HCEC 1CT (cell line): ENCODE measurements at places on chromosomes 1 and 21.
A peak's percentile ranks its signal among the peaks of the same experiment; 100 is the strongest.

DNA sequence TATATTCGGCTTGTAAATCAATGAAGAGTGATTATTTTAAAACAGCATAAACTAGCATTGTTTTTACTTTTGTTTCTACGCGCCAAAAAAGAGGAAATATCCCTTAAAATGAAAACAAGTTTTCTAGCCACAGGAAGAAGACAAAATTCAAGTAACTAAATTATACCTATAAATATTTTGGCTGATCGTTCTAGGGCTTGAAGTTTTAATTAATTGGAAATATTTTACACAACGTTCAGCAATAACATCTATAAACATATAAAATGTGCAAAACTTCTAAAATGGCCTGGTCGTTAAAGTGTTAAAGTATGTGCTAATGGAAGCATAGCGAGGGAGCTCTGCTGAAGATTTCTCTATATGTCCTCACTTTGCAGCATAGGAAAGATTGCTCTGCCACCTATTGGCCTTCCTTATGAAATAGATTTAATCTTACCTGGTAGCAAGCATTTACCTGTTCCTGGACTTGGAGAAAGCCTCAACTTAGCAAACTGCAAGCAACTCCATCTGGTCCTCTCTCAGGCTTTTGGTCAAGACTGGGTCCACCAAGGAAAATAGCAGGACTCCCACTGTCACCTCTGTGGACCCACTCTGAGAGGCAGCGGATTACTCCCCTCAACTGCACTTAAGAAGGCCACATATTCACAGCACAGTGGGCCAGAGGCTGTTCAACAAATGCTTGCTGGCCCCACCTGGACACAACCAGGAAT lies 351.3 kb upstream of the RUNX1 start:
- DNase-seq: peak; percentile 67

DNA sequence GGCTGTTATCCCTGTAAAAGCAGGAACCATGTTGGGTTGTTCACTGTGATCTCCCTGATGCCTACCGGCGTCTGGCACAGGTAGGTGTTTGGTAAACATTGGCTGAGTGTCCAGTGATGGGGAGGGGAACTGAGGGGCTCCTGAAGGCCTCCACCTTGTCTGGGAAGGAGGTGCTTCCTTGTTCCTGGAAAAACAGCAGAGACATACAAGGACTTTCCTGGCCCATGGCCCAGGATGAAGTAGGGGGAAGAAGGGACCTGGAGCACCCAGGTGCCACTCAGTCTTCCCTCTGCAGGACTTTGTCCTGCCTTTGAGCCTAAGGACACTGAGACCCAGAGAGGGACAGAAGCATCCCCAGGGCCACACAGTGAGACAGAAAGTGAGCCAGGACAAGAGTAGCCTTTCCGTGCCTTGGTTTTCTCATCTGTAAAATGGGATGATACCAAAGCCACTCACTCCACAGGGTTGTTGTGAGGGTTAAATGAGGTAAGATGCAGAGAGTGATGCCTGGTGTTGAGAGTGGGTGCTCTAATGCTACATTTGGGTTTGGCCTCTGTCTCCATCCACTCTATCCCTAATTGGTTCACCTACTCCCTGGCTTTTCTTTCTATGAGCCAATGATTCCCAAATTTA lies 6.1 kb upstream of the HEYL start:
- no peak for DNase-seq

- DNase-seq: no peak
These were observed 63.7 kb downstream of the CNST start for GRCh38 chr1:246629976-246630375.

DNA sequence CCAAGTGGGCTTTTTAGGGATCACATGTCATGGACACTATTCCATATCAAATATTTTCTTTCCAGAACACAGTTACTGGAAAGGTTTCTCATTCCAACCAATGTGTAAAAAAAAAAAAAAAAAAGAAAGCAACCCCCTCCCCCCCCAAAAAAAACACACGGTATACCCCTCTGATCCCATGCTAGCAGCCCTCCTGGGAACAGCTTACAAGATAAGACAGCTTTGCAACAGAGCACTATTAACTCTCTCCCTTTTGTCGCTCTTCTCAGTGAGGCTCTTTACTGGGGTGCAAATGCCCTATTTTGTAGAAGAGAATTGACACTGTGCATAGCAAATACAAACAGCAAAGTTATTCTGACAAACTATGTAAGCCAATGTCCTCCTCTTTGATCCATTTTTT lies 161.2 kb downstream of the NTMT2 start:
- DNase-seq: no peak

- no peak for DNase-seq
These were observed 330.6 kb downstream of the RPS6KC1 start for GRCh38 chr1:213381572-213382084.

DNA sequence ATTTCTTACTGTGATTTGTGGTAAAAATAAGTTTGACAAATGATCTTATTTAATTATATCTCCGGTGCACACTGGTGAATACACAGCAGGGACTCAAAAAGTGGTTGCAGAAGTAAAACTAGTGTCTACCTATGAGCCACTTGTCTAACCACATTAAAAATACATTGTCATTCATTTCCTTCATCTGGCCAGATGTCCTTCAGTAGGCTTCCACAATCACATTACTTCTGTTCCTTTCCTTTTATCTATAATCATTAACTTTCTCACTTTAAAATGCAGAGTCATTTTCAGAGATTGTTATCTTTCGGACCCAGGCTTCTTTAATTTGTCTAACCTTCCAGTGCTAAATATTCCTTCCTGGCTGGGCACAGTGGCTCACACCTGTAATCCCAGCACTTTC lies 3.0 kb downstream of the RBBP5 start:
- DNase-seq: no peak

- no peak for DNase-seq
These were observed 138.2 kb downstream of the CAMTA1 start for GRCh38 chr1:6923416-6923815.

GRCh38 chr1:100530880-100531487 lies 7.0 kb upstream of the GPR88 start:
- peak; percentile 79 for DNase-seq

DNA sequence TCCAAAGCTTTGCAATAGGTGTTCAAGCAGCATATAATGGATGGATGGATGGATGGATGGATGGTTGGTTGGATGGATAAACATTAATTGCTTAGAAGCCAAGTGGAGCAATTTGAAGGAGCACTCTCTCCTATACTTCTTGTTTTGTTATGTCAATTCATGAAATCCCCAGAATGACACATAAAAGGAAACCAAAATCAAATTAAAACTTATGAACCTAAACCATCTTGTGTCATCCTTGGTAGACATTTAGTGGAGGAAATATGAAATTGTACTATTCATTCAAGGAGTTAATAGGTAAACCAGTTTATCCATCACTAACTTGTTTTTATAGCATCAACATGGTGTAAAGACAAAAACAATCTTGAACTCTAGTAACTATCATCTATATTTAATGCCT lies 122.5 kb downstream of the NR5A2 start:
- DNase-seq: no peak

DNA sequence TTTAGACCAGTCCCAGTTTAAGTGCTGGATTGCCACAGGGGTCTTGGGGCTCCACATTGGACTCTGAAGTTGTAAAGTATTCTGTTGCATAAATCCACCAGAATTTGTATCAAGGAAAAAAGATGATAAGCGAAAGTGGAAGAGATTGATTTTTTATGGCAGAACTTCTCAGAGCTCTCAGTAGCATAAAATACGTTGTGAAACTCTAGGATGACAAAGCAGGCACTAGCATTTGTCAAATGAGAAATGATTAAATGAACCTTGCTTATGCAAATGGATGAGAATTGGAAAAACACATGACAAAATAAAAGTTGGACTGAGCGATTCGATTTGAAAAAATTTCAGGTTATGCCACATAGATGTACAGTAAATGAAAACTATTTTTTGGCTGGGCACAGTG lies 253.8 kb upstream of the RAB4A start:
- DNase-seq: no peak

DNA sequence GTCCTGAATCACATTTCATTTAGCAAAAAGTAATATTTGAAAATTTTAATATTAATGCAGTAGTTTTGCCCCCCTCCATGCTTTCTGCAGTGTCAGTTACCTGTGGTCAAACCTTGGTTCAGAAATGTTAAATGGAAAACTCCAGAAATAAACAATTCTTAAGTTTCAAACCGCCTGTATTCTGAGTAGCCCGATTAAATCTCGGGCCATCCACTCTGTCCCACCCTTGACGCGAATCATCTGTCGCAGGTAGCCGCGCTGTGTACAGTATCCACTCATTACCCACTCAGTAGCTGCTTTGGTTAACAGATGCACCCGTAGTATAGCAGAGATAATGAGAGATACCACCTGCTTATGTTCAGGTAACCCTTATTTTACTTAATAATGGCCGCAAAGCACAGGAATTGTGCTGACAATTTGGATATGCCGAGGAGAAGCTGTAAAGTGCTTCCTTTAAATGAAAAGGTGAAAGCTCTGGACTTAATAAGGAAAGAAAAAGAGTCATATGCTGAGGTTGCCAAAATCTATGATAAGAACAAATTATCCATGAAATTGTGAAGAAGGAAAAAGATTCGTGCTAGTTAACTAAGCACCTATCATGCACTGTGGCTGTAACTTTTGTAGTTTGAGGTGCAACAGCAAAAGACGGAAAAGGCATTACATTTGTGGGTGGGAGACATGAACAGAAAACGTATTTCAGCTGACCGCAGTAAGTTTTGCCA lies 889 bp upstream of the SCYL3 start:
- DNase-seq: no peak

DNA sequence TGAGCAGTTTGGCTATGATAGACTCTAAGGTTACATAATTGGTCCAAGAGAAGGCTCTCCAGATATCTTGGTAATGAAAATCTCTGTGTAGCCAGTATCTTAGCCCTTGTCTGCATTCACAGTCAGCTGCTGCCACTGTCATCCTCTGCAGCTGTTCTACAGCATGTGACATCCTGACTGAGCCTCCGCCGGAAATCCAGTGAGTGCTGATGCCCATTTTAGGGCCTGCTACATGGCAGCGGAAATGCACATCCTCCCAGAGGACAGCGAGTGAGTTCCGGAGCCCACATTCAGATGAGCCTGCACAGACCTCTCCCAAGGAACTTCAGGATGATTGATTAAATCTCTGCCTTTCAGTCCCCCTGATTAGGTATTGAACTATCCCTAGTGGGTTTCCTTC lies 237.1 kb downstream of the HHIPL2 start:
- no peak for DNase-seq

- no peak for DNase-seq
These were observed 31.4 kb downstream of the SERTAD4 start for GRCh38 chr1:210263963-210264362.

DNA sequence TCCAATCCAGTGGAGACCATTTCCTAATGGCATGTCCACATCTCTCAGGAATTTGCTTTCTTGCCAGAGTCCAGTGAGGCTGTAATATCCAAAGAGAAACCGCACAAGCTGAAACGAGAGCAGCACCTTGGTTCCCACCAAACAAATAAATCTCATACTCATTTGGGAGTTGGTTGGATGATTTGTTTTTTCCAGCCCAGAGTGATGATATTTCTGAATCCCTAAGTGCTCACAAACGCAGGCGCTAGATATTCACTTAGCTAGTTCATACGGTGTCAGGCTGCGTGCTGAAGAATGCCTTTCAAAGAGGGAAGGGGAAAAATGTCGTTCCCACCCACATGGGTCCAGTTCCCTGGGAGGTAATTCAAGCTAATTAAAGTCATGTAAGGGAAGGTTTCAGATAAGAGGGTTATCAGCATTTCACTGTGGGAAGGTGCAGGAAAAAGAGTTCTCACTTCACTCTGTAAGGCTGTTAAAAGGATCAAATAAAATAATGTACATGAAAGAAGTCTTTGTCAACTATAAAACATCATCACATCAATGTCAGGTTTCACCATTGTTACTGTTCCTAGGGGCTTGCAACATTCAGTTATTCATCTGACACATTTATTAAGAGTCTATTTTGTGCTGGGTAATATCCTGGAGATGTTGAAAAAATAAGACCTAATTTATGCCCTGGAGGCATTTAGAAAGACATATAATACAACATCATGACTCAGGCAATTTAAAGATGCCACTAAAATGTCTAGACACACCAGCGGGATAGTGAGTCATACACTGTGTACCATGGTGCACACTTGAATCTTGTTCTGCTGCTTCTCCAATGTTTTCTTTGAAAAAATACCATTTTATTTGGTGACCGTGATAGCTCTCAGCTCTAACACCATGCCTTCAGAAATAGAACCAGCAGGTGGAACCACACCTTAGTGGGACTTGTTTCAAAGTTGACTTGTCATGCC lies 19.3 kb downstream of the DPT start:
- DNase-seq: peak; percentile 45

DNA sequence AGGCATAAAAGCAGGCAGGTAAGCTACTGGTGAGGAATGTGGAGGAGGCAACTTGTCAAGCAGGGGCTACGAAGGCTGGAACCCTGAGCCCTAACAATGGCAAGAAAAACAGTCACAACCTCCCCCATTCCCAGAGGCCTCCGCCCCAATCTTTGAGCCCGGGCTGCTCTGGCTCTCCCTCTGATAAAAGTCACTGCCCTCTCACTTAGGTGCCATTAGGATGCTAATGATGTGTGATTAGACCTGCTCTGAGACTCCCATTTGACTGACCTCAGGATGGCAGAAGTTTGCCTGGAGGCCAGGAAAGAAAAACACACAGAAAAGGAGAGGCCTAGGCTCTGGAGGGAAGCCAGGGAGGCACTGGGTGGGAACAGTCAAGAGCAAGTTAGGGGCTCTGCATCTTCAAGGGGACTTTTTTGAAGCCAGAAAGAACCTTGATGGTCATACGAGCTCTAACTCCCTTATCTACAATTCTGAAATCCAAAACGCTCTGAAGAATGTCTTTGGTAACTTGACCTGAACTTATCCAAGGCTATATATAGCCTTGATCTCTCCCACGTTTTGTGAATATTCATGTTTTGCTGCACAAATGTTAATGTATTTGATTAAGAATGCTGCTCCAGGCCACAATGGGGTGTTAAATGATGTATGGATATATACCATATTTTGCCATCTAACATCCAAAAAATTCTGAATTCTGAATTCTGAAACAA lies 98.9 kb downstream of the TRABD2B start:
- no peak for DNase-seq

DNA sequence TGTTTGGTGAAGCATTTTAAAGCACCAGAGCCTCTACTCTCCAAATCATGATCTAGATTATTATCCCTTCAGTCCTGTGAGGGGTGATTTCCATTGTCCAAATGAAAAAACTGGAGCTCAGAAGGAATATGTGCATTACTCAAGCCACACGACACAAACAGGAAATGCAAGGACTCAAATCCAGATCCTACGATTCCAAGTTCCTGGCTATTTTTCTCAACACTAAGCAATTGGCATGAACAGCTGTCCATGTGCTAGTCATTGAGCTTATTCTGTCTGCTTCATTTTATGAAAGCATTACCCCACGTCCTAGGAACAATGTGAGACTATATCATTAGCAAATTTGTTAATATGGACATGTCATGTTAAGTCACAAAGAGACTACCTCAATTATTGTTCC lies 273.1 kb upstream of the LYPLAL1 start:
- DNase-seq: no peak

GRCh38 chr1:98053471-98054366 lies 132.9 kb upstream of the DPYD start:
- peak; percentile 70 for DNase-seq

DNA sequence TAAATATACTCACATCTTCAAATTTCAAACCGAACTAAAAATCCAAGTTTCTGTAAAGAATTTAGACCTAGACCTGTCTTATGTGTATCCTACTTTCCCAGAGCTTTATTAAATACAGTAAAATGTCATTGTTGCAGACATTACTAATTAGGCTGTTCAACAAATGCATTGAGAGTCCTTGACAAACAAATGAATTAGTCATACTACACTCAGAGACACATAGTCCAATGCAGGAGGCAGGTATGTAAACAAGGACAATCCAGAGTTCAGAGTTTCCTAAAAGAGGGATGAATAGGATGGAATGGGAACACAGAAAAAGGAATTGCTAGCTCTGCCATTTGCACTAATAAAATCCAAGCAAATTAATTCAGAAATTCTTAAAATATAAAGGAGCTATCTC lies 1.6 kb upstream of the EGLN1 start:
- DNase-seq: no peak
